Endothelial cell (in vitro differentiated cells): ENCODE measurements at places on chromosomes 2 and 18.

- H3K27me3 ChIP-seq = peaks cover 2% of the 10 kb centered on the region
- no peaks in the 10 kb centered on the region for H3K36me3 ChIP-seq
- no peak overlapping the region for H3K4me3 ChIP-seq
- H3K4me1 ChIP-seq = no peaks in the 10 kb centered on the region
- no peak for DNase-seq
Measured at GRCh38 chr2:185201063-185201462, 537.5 kb upstream of the FSIP2 start.

- H3K27ac ChIP-seq = no peak overlapping the region
- no peaks in the 10 kb centered on the region for H3K27me3 ChIP-seq
- no peaks in the 10 kb centered on the region for H3K36me3 ChIP-seq
Measured at GRCh38 chr2:208872591-208872990, 466.0 kb downstream of the PTH2R start.

GRCh38 chr2:46874236-46874929 lies 41.2 kb downstream of the MCFD2 start:
- no peak overlapping the region for H3K27ac ChIP-seq
- DNase-seq = no peak
- no peaks in the 10 kb centered on the region for H3K36me3 ChIP-seq
- H3K4me1 ChIP-seq = no peaks in the 10 kb centered on the region

DNA sequence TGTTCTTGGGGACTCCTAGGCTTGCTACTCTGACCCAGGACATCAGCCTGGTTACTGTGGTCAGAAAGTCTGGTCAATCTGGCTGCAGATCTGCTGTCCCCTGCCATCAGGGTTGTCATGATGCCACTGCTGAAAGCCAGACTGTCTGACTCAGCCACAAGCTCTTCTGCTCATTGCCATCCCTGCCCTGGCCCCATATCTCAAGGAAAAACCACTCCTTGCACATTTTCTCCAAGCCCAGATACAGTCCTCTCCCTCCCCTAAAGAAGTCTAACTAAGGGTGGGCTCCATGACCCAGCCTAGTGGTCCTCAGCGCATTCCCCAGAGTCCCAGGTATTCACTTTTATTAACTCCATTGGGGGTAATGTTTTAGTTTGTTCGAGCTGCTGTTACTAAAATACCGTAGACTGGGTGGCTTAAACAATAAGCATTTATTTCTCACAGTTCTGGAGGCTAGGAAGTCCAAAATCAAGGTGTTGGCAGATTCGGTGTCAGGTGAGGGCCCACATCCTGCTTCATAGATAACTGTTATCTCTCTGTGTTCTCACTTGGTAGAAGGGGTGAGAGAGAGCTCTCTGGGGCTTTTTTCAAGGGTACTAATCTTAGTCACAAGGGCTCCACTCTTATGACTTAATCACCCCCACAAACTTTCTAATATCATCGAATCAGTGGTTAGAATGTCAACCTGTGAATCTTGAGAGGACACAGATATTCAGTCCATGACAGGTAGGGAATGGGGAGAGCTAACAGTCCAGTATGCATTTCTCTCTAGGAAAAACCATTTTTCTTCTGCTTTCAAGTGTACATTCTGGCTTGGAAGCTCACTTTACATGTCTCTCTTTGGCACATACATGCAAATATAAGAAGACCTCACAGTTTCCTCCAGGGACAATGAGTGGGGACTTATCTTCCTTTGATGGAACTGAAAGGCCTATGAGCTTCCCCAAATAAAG lies 94.8 kb upstream of the CXCR4 start:
- H3K4me1 ChIP-seq = peaks cover 4% of the 10 kb centered on the region
- H3K4me3 ChIP-seq = no peak overlapping the region
- H3K27ac ChIP-seq = no peak overlapping the region
- H3K27me3 ChIP-seq = peaks cover 5% of the 10 kb centered on the region

DNA sequence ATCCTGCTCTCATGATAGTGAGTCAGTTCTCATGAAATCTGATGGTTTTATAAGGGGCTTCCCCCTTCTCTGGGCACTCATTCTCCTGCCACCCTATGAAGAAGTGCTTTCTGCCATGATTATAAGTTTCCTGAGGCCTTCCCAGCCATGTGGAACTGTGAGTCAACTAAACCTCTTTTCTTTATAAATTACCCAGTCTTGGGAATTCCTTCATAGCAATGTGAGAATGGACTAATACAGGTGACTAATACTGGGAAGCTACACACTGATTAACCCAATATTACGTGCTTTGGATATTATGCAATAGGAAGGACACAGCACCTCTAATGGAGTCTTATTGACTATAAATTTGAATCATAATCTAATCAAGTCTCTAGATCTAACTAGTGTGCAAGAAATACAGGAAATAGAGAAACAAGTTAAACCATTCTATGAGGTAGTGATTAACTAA lies 107.2 kb upstream of the ETAA1 start:
- no peaks in the 10 kb centered on the region for H3K27me3 ChIP-seq
- H3K27ac ChIP-seq = no peak overlapping the region
- H3K4me3 ChIP-seq = no peak overlapping the region
- DNase-seq = no peak
- no peaks in the 10 kb centered on the region for H3K36me3 ChIP-seq
